Mesendoderm (in vitro differentiated cells): ENCODE measurements at places on chromosomes 11 and 22.

GRCh38 chr11:66509131-66509561 lies 1.3 kb upstream of the BBS1 start:
- no peak for DNase-seq

DNA sequence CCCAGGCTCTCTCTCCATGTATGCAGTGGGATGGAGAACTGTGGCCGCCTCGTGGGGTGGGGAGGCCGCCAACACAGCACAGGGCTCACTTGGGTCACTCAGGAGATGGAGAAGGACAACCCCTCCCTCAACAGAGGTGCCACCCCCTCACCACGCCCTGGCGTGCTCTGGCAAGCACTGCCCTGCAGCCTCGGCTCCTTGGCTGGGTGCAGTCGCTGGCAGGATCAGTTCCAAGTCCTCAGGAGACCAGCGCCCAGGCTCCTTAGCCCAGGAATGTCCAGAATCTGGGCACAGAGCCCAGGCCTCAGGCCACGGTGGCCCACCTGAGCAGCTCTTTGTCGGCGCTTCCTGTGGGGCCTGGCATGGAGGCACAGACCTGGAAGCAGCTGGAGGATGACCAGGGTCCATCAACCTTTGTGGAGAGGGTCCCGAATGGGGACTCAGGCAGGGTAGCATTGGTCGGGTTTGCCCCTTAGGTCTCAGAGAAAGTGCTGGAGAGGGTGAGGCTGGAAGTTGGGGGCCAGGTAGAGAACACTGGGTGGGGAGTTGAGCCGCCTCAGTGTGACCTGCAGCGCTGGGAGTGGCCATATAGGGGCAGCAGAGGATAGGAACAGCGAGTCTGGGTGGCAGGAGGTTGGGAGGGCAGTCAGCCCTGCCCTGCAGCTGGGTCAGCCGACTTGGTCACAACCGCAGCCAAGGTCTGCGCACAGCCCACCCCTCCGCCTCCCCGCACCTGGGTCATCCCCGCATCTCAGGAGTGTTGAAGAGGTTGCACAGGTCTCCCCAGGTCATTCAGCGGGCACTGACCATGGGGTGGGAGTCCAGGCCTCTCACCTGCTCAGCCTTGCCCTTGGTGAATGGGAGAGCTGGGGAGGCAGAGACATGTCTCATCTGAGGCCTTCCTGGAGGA lies 8.2 kb downstream of the SUSD2 start:
- peak; percentile 56 for DNase-seq

GRCh38 chr11:56632329-56632728 lies 9.9 kb downstream of the OR5AP2 start:
- DNase-seq: no peak

GRCh38 chr22:36367479-36367878 lies 20.3 kb downstream of the MYH9 start:
- DNase-seq: no peak

GRCh38 chr22:33811208-33811607 lies 109.1 kb downstream of the LARGE1 start:
- no peak for DNase-seq
